Activated CD8-positive, alpha-beta memory T cell treated with anti-CD3 and anti-CD28 coated beads for 24 hours (primary cell): ENCODE measurements at places on chromosomes 2 and 18.
A peak's percentile ranks its signal among the peaks of the same experiment; 100 is the strongest.

DNA sequence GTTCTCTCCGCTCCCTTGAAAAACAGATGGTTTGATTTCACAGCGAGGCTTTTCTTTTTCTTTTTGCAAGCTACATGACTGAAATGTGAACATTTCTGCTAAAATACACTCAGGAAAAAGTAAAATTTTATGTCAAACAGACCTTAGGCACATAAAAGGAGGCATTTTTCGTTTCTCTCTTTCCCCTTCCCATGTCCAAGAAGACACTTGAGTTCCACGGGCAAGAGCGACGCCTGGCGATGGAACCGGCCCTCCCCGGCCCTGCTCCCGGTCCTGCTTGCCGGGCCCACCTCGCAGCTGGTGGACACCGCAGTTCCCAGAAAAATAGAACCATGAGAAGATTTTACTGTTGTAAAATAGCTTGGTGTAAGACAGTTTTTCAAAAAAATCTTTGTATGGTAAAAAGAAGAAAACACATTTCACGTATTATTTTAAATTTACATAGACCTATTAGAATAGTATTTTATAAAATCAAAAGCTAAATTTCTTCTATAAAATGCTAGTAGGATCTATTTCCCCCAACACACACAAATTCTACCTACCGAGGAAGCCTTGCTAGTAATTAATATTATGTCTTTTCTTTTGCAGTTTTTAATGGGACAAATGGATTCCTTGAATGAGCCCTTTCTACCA, 2.3 kb upstream of the ALKAL2 start:
- peak; percentile 71 for DNase-seq

DNA sequence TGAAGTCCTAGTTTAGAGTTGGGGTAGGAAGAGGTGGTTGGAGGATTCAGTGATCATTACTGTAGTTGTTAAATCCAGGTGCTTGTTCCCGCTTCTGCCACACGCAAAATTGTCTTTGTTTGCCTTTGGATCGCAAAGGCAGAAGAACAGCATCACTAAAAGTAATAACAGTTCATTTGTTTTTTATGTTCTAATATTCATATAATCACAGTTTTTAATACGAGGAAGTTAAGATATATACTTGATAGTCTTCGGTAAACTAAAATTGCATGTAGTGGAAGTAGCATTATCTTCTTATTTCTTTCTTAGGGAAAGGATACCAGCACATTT, 365 bp downstream of the NDUFB3 start:
- DNase-seq: no peak

DNA sequence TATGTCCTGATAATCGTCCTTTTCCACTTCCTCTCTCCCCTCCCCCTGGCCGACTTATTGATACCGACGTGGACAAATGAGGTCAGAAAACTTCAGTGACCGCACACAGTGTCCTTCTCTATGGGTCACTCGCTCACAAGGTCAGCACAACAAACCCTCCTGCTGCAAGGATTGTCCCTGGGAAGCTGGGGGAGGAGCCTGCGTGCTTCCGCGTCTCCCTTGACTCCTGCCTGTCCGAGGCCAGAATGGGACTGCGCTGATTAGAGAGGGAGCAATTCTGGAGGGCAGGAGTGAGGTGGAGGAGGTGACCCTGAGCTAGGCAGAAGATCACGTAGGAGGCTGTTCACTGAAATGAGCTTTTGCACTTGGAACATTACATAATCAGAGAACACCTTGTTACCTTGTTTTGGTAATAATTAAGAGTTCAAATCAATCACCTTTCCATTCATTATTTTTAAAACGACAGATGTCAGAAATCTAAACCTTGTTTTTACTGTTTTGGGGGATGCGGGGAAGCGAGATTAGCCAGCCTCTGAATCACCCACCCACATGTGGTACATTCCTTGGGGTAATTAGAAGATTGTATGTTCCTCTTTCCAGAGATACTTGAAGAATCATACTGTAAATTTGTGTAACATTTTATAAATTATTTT, 70.6 kb downstream of the CTAGE1 start:
- no peak for DNase-seq

GRCh38 chr2:42569883-42570282, 1.5 kb downstream of the MTA3 start:
- DNase-seq: no peak

DNA sequence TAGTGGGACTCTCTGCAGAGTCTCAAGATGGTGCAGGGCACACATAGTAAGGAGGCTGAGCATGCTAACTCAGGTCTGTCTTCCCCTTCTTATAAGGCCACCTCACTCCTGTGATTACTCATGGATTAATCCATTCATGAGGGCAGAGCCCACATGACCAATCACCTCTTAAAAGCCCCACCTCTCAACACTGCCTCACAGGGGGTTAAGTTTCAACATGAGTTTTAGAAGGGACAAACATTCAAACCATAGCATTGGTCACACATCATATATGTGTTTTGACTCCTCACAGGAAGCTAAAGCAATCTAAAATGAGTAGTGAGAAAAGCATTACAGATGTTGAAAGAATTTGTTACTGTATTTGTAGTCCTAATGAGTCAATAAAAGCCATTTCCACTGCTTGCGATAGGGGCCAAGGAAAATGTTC, 57.5 kb downstream of the DTNA start:
- no peak for DNase-seq

- no peak for DNase-seq
Measured at GRCh38 chr18:23712445-23712844, 23.2 kb downstream of the LAMA3 start.

- DNase-seq: no peak
Measured at GRCh38 chr2:115299199-115299598, 856.8 kb downstream of the DPP10 start.

DNA sequence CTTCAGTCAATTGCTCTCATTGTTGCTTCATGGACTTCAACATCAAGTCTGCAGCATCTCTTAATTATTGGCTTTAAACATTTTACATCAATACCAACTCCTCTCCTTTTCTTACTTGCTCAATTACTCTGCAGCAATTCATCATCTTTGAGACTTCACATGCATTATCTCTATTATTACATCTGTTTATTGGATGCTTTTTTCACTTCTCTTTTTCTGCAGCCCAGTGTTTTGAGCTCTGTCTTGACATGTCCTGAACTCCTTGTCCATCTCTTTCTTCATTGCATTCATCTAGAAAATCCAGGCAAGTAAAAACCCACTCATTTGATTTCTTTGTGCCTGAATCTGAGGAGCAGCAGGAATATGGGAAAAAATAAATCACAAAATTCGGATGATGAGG, 647.9 kb downstream of the PLCL1 start:
- no peak for DNase-seq

DNA sequence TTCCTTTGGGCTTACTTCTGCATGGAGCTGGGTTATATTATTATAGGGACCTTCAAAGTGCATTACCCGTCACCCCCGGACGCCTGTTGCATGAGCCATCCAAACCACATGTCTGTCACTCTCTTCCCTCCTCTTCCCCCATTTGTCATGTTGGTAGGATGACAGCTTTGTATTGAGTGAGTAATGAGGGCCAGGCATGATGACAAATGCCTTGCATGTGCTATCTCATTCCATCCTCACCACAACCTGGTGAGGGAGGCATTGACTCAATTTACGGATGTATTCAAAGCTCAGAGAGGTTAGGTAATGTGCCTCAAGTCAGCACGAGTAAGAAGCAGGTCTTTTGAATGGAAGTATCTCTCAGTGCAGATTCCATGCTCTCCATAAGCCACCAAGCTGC, 510.5 kb upstream of the TNP1 start:
- no peak for DNase-seq

DNA sequence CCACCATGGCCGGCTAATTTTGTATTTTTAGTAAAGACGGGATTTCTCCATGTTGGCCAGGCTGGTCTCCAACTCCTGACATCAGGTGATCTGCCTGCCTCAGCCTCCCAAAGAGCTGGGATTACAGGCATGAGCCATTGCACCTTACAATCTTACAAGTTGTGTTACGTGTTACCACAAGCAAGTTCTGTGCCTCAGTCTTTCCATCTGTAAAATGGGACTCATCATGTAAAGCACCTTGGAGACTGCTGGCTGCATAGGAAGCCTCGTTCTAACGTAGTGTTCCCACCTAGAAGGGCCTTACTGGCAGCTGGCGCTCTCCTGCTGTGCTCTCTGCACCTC, 10.0 kb downstream of the DNAJB2 start:
- no peak for DNase-seq

GRCh38 chr2:191615596-191615995, 62.3 kb upstream of the NABP1 start:
- DNase-seq: no peak

- DNase-seq: no peak
Measured at GRCh38 chr2:66872986-66873754, 438.2 kb downstream of the MEIS1 start.

DNA sequence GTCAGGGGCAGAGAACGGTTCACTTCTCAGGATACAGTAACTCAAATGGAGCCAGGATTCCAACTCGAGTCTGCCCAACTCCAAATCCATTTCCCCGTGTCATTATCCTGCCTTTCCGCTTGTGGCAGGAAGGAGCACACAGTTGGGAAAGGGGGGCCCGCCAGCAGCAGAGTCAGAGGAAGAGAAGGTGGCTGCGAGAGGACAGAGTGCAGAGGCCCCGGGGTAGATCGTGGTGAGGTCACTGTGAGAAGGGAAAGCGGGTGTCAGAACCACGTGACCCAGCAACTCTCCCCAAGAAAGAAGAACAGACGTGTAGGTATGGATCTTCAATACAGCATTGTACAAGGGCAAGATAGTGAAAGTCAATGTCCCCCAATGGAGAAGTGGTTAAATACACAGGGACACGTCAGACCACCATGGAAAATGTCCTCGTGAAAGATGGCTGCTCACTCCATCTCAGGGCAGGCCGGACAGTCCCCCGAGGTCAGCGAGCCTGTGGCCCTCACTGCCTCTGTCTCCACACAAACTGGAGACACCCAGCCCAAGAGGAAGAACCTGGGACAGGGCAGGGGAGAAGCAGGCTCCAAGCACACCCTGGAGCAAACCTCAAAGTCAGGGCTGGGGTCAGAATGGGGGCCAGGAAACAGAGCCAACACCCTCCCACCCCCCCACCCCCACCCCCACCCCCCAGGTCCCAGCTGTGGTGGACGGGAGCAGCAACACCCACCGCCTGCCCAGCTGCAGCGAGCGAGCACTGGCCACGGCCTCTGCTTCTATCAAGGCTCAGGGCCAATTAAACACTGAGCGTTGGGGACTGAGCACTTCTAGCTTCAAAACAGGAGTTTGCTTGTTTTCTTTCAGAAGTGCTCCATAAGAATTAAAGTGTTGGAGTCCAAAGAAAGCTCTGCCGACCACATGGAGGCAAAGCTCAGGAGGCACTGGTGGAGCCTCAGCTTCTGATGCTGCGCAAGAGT, 92.7 kb downstream of the EIPR1 start:
- DNase-seq: no peak

DNA sequence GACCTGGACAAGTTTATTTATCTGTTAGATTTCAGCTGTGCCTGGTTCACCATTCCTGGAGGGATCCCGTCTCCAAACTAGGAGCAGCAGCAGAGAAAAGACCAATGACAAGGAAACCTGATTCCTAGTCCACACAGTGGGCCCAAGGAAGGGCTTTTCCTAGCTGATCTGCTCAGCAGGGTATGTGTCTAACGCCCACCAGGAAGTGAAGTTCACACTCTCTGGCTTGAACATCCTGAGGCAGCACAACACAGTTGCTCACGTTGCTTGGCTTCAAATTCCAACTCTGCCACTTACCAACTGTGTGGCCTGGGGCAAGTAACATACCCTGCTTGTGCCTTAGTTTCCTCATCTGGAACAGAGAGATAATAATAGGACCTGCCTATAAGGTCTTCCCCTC, 42.9 kb downstream of the XDH start:
- peak; percentile 17 for DNase-seq

DNA sequence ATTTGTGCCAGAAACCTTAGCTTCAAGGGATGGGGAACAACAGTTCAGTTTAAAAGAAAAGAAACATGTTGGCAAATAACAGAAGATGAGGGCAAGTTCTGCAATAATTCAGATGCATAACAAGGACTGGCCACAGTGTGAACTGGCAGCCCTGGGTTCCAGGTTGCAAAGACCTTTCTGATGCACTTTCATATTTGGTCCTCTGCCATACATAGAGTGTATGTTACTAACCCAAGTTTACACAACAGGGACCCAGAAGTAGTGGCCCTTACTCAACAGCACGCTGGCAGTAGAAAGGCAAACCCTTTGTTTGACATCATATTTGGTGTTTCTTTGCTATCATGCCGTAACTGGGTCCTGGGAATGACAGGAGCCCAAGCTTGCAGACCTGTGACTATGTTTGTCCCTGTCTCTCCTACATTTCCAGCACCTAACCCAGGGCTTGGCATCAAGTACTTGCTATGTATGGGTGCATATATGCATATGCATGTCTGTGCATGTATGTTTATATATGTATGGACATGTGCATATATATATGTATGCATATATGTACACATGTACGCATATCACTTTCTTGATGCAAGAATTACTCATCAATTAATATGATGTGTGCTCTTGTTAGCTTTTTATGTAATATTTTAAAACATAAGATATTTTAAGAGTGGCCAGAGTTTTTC, 94.3 kb downstream of the MBP start:
- DNase-seq: no peak

GRCh38 chr2:188848887-188849435, 125.2 kb upstream of the COL3A1 start:
- no peak for DNase-seq

- DNase-seq: no peak
Measured at GRCh38 chr18:59690996-59691395, 6.2 kb downstream of the CCBE1 start.

- DNase-seq: no peak
Measured at GRCh38 chr2:33859811-33860461, 260.8 kb upstream of the FAM98A start.

- DNase-seq: no peak
Measured at GRCh38 chr2:157085522-157085921, 172.0 kb upstream of the GALNT5 start.

DNA sequence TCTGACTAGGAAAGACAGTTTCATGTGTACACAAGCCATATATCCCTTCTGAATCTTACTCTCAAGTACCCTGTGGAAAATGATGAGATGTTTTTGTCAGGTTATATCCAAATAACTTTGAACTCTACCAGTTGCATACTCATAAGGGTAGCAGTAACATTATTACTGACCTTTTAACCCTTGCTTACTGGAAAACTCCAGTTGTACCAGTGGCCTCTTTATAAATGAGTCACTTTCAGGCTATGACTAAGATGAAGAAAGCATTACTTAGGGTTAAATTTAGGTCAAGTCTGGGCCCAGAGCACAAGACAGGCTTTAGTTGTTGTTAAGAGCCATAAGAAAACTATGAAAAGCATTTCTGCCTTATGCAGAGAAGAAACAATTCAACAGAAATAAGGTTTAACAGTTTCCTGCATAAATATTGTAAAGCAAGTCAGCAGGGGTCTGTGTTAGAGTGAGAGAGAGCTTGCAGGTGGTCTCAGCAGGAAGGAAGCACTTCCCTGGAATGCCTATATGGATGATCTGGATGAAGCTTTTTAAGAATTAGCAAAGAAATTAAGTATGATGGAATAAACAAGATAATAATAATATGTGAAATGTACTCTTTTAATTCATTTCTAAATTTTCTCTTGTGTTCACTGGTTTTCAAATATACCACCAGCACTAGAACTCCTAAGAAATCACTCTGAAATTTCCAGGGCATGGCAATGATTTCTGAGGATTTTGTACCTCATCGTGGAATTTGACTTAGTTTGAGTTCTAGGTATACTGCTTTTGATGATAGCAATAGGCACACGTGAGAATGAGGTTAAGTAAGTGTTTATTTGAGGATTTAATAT, 126.6 kb downstream of the UBE2E3 start:
- DNase-seq: no peak
